ENCODE measurements at places on chromosomes 7 and 10. TPM values are rescaled to one million over a fixed set of nuclear protein-coding genes. Genes with fewer than 3 reads are reported as not detected.

The STOX1 gene
- 1.2 TPM for polyA plus RNA-seq

The LBX1 gene
- polyA plus RNA-seq: not detected

The ZNF32 gene
- 19.9 TPM for polyA plus RNA-seq

The TFEC gene
- polyA plus RNA-seq: 0.16 TPM

The C10orf143 gene
- polyA plus RNA-seq: 3.7 TPM

The INSYN2A gene
- not detected for polyA plus RNA-seq

The PRPS1L1 gene
- not detected for polyA plus RNA-seq

The ASAH2 gene
- 0.20 TPM for polyA plus RNA-seq

The FOXP2 gene
- polyA plus RNA-seq: 2.1 TPM

The SPDYE2B gene
- not detected for polyA plus RNA-seq

The HOXA9 gene
- 0.49 TPM for polyA plus RNA-seq

The CCSER2 gene
- 10.0 TPM for polyA plus RNA-seq

Measured in esophagus (tissue), 2 donors.